ENCODE measurements at places on chromosomes 7 and 10.

DNA sequence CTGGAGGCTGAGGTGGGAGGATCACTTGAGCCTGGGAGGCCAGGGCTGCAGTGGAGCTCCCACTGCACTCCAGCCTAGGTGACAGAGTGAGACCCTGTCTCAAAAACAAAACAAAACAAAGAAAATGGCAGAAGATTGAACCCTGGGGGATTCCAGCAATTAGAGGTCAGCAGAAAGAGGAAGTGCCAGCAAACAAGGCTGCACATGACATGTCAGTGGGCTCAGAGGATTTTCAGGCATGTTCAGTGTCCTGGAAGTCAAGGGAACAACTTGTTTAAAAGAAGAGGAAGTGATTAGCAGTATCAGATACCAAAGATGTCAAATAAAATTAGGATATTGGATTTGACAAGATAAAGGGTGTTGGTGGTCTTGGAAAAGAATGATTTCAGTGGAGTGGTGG lies 32.3 kb downstream of the RAB18 start:
- DNase-seq: no peak

- DNase-seq: peak; percentile 62
Observed at GRCh38 chr7:91242097-91242844, 22.0 kb upstream of the FZD1 start.

GRCh38 chr10:120734483-120735078 lies 116.6 kb upstream of the WDR11 start:
- DNase-seq: no peak

GRCh38 chr10:60649485-60650377 lies 128.5 kb upstream of the CDK1 start:
- DNase-seq: no peak

DNA sequence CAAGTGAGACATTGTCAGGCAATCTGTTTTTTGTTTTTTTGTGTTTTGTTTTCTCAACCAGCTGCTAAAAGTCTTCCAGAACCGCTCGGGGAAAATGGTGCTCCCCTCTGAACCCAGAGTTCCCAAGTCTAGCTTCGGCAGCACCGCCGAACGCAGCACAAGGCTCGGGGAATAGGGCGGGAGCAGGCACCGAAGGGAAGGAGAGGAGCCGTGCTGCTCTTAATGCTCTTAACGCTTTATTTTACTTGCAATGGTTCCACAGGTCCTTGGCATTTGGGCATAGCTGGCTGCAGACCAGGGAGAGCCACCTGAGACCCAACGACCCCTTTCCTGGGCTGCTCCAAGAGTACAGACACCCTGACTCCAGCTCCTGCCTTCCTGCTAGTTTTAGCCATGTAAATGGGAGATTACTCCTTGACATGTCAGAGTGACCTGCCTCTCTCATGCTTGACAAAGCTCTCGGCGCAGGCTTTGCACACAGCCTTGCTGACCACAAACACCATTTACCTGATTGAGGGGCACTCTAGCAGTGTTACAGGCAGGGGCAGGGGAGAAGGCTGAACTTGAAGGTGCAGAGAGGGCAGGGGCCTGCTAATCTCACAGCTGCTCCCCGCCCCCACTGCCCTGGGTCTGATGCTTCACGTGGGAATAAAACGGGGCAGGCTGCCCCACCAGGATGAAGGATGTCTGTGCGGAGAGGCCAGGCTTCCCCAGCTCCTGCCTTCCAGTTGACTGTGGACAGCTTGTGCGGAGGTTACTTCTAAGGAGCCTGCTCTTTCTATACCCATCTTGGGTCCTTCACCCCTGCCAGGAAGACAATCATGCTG lies 58.6 kb upstream of the EFCAB10 start:
- no peak for DNase-seq

GRCh38 chr7:105773030-105773460 lies 103.4 kb downstream of the ATXN7L1 start:
- no peak for DNase-seq

DNA sequence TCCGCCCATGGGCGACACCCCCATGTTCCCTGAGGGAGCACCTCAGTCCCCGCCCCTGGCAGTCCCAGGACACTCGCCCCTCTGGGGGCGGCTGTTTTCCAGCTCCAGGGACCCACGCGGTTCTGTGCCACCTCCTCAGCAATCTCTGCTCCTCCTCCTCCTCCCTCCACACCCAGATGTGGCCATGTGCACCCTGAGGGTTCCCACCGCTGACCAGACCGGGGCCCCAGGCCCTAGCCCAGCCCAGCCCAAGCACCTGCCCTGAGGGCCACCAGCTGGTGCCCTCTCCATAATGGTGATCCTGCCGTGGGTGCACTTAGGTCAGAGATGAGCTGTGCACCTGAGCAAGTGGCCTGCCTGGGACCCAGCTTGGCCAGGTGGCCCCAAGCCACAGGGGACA lies 25.1 kb downstream of the AP5Z1 start:
- no peak for DNase-seq

- no peak for DNase-seq
Observed at GRCh38 chr7:121140790-121141189, 152.3 kb downstream of the CPED1 start.

GRCh38 chr10:70355051-70356021 lies 27.1 kb downstream of the LRRC20 start:
- DNase-seq: no peak

DNA sequence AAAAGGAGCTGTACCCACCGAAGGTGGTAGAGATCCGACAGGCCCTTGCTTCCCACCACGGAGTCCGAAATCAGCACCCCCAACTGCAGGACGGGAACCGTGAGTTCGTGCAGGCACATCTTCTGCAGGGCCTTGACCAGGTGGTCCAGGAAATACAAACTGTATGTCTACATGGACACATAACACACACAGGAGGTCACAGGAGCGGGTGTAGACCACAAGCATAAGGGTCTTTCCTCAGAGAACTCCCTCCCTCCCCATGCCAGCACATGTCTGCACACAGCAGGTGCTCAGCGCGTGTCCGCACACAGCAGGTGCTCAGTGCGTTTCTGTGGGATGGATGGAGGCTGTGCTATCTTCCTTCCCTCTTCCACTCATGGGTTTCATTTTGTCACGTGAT lies 69.7 kb downstream of the CFAP46 start:
- no peak for DNase-seq

DNA sequence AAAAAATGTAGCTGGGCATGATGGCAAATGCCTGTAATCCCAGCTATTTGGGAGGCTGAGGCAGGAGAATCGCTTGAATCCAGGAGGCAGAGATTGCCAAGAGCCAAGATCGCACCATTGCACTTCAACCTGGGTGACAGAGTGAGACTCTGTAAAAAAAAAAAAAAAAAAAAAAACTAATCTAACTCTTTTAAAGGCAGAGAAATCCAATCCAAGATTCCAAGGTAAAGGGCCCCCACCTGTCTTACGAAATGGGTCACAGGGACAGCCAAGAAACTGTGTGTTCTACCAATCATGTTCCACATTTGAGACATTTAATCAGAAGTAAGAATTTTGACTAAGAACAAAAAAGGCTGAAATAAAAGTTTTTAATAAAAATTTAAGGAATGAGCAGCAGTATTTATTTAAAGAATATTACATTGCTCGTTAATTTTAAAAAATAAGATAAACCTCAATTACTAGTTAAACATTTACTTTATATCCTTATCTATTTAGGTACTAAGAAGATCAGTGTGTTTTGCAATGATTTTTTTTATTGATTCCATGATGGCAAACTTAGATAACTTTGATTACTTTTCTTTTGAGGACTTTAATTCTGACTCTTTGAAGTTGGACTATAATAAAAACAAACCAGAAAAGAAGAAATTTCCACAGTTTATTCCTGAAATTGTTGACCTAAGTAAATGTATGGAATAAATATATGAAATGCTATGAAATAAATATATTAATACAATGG lies 6.7 kb upstream of the OAT start:
- DNase-seq: no peak

DNA sequence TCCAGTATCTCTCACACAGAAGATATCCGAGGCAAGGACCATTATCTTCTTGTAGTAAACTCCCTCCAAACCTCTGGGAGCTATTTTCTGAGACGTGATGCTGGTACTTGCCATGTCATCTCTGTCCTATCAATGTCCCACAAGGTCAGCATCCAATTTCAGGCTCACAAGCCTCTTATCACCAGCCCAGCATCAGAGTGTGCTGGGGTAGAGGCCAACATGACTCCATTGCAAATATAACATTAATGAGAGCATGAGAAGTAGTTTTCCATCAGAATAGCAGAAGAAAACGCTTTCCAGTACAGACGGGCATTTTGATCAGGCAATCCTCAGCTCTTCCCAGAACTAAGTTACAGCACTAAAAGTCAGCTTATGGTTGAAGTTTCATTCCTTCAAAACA lies 5.6 kb downstream of the MORN4 start:
- no peak for DNase-seq

DNA sequence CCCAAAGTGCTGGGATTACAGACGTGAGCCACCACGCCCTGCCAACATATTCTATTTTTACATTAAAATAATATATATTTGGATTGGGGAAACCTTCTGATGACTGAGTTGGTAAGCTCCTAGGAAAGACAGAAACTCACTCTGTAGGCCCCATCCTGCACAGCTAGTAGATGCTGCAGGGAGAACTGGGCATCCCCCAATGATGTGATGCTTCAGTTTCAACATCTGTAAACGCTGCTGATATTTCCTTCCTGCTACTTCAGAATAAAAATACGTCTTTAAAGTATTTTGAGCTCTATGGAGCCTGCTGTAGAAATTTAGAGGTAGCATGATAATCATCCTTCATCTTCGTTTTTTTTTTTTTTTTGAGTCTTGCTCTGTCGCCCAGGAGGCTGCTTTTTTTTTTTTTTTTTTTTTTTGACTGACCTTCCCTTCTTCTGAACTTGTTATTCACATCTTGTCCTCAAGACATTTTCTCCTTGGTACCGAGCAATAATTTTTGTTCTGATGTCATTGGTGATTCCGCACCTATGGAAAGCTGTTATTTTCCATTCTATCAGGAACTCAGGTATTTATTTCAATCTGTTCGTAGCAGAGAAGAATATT lies 21.8 kb upstream of the INPP5F start:
- DNase-seq: no peak

DNA sequence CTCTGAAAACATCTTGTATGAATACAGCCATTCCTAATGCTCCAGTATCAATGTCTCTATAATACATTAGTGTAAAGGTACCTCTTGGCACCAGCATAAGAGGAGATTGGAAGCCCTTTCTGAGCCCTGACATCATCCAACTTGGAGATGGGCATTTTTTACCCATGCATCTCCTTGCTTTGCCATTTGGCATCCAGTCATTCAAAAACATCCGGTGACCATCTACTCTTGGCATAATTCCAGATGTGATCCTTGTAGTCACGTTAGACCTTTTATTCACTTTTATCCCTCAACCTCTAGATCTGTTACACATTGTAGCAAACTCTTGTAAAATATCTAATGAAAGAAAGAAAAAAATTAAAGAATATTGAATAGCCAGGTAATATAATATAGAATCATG lies 17.9 kb upstream of the SGMS1 start:
- no peak for DNase-seq

DNA sequence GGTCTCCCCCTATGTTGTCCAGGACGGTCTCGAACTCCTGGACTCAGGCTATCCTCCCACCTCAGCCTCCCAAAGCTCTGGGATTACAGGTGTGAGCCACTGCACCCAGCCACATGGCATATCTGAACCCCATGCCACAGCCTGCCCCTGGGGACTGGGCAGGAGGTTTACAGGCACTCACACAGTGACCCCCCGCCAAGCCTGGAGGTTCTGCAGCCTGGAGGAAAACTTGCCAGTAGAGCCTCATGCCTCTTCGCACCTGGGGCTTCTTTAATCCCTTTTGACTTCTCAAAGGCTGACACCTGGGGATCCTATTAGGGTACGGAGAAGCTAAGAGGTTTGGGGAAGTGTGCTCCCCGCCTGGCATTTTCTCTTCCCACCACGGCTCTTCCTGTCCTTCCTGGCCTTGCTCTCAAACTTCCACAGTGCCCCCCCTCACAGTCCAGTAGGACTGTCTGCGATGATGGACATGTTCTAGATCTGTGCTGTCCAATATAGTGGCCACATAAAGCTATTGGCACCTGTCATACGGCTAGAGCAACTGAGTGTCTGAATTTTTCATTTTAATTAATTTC lies 11.4 kb upstream of the KCP start:
- DNase-seq: no peak

GRCh38 chr10:122845783-122846332 lies at the start of gene CUZD1:
Gene CUZD1, minus strand, starts transcription at chr10:122845857. Its CDS starts 14 bp downstream, at chr10:122845843.
- no peak for DNase-seq

GRCh38 chr7:86949052-86949778 lies 110.2 kb downstream of the ELAPOR2 start:
- DNase-seq: no peak

DNA sequence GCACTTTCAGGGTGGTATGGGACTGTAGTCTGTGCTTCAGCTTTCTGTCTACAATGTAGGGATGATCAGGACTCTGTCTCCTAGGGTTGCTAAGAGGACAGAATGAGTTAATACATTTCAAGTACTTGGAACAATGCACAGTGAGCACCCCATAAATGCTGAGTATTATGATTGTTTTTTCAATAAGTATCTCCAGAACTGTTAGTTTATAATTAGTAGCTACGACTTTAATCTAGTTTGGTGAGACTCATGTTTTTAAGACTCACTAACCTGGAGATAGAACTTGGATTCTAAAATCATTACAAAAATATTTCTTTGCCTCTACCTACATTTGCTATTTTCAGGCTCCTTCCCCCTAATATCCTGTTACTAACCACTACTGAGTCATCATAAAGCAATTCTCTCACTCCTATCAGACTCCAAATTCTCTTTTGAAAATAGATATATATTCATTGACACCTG lies 95.3 kb downstream of the CPED1 start:
- peak; percentile 44 for DNase-seq

DNA sequence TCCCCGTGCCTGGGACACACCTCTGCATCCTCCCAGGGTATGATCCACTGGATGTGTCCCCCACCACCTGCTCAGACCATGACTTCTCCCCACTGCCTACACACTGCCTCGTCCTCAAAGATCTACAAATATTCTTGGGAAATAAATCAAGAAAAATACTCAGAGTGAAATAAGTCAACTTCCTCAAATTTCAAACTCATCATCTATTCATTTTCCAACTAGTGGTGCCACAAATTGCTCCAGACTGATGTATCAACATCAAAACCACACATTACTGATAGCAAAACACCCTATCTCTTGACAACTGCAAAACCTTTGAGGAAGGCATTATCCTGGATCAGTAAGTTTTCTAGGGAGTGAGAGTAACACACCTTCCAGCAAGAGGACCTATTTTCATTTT lies 87.7 kb downstream of the GRB10 start:
- no peak for DNase-seq

DNA sequence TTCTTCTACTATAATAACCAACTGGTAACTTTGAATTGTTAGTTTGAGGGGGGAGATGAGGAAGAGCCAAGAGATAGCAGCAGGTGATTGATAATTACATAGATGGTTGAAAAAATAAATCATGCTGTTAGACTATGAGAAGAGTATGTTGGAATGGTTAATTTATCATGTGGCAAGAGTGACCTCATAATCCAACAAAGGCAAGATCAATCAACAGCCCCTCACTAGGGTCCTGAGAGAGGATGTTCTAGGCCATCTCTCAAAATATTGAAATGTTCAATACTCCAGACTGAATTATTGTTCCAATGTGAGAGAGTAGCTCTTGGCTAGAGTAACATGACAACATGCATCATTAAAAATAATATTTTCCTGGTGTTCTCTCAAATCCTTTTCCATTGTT lies 67.9 kb downstream of the ADD3 start:
- DNase-seq: no peak

Measured in AG10803 (cell line).